Stimulated activated CD8-positive, alpha-beta memory T cell treated with anti-CD3 and anti-CD28 coated beads, Interleukin-12 subunit alpha, Interleukin-12 subunit beta, amount 100 ng/mL, for 1 hour (primary cell): ENCODE measurements at places on chromosomes 5 and 9.
A peak's percentile ranks its signal among the peaks of the same experiment; 100 is the strongest.

DNA sequence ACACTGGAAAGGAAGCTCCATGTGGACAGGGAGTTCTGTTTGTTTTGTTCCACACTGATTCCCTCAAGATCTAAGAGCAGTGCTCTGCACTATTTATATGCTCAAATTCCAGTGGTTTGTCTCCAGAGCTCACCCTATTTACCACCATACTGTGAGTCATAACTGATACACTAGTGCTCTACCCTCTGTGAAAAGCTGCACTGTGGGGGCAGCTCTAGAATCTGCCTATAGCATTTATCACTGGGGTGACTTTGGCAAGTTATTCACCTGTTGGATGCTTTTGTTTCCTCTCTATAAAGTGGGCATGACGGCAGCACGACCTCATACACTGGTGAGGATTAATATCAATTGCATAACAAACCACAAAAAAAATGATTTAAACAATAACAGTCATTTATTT, 307.8 kb downstream of the NR2F1-AS1 start:
- no peak for DNase-seq

GRCh38 chr5:112390327-112390726, 28.8 kb downstream of the EPB41L4A start:
- DNase-seq = no peak

GRCh38 chr5:135605221-135605620, 26.4 kb upstream of the CXCL14 start:
- no peak for DNase-seq

DNA sequence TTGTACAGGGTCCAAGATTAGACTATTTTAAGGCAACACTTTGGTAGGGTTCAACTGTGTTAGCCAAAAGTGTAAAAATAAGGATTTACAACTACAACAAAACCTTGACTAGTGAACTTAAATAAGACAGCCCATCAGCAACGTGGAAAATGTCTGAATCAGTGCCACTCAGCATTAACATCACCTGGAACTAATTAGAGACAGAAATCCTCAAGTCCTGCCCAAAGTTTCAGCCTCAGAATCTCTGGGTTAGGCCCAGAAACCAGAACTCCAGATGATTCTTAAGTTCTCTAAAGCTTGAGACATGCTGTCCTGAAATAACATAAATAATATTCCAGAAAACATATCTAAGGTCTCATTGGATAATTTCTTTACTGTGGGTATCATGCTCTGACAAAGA, 118.6 kb downstream of the SEMA6A start:
- DNase-seq = no peak

- DNase-seq = peak; percentile 2
Observed at GRCh38 chr5:147576646-147577535, 67.0 kb upstream of the DPYSL3 start.

GRCh38 chr9:108002371-108002956, 512.9 kb upstream of the KLF4 start:
- DNase-seq = no peak

- DNase-seq = no peak
Observed at GRCh38 chr5:77444356-77444755, 47.8 kb downstream of the WDR41 start.

DNA sequence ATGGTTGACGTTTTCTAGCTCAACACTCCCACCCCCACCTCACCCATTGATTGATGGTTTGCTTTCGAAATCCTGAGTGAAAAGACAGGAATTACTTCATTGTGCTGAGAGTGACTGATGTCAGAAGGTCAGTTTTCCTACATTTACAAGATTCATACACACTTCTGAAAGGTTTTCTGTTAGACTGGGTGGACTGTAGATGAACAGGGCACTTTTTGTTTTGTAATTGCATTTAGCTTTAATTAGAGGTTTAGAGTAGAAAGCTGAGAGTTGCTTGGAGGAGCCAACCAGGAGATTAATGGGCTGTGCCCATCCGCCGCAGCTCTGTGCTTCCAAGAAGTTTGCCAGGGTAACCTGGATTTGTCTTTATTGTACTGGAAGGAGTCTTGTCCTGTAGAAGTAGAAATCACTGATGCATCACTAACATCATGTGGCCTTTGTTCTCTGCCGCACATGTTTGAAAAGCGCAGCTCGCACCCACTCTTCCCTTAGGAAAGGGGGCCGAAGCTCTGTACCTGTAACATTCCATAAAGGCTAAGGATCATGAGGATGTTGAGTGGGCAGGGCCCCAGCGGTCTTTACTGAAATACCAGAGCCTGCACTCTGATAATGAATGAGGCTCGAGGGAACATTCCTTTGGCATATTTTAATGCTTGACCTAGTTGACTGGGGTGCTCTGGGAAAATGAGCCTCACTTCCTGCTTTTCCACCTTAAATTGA, 267.6 kb upstream of the DMRT1 start:
- no peak for DNase-seq

DNA sequence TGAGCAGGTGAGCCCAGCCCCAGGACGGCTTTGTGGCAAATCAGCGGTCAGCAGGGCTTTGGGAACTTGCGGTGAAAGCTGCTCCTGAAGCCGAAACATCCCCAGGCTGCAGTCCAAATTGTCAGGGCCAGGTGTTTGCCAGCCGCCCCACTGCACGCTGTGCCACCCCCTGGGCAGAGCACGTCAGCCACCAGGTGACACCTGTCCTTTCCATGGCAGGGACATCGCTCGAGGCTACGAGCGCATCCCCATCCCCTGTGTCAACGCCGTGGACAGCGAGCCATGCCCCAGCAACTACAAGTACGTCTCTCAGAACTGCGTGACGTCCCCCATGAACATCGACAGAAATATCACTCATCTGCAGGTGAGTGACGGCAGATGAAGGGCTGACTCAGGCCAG, 64.4 kb upstream of the CACNA1B start:
- DNase-seq = no peak

GRCh38 chr5:108560581-108560980, 178.7 kb upstream of the FBXL17 start:
- no peak for DNase-seq

- no peak for DNase-seq
Observed at GRCh38 chr9:92253656-92254055, 39.8 kb downstream of the IARS1 start.

DNA sequence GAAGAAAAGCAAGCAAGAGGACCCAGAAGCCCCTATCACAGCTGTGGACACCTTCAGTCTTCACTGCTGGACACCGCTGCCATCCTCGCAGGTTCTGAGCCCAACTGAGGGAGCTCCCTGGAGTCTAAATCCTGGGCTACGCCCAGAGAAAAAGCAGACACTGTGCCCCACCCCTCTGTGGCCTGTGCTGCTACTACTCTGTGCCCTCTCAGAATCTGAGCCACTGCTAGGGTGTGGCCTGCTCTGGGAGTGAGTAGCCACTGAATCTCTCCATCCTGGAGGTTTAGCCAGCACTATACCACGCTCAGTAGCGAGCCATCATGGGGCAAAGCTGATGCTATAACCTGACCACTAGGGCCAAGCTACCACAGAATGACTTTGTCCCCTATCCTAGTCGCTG, 338.2 kb downstream of the NPR3 start:
- DNase-seq = no peak

DNA sequence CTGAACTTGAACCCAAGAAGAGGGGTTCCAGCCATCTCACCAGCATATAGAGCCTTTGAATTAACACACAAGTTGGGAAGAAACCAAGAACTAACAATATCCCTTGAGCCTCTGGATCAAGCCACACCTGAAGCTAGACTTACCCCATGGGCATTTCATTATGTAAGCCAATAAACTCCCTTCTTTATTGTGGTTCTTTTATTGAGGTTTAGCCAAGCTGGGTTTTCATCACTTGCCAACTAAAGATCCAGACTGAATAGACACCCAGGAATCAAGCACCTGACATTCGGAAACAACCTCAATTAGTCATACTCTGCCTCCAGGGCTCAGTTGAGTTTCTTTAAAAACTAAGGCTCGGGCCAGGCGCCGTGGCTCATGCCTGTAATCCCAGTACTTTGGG, 226.7 kb downstream of the AGTPBP1 start:
- DNase-seq = no peak

GRCh38 chr9:36214571-36214970, 23.9 kb downstream of the CLTA start:
- DNase-seq = no peak

DNA sequence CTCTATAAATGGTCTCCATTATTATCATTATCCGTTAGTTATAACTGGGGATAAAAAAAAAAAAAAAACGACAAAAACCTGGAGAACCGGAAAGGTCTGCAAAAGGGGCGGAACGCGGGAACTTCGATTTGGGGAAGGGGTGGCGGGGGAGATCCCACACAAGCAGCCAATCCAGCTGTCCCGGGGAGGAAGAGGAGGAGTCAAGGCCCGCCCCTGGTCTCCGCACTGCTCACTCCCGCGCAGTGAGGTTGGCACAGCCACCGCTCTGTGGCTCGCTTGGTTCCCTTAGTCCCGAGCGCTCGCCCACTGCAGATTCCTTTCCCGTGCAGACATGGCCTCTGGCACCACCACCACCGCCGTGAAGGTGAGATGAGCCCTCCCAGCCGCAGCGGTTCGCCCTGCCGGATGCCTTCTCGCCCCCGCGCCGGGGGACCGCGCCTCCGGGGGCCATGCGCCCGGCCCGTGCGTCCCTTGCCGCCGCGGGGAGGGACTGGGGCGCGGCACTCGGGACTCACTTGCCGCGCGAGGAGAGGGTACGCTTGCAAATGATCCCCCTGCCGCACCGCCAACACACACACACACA, at the start of gene MTAP:
MTAP (plus strand) TSS at position 219 of the 583 bp plus-strand sequence; CDS start at position 332, 113 bp downstream.
- DNase-seq = peak; percentile 37

- no peak for DNase-seq
Observed at GRCh38 chr5:136814619-136815378, 449.5 kb upstream of the TRPC7 start.

DNA sequence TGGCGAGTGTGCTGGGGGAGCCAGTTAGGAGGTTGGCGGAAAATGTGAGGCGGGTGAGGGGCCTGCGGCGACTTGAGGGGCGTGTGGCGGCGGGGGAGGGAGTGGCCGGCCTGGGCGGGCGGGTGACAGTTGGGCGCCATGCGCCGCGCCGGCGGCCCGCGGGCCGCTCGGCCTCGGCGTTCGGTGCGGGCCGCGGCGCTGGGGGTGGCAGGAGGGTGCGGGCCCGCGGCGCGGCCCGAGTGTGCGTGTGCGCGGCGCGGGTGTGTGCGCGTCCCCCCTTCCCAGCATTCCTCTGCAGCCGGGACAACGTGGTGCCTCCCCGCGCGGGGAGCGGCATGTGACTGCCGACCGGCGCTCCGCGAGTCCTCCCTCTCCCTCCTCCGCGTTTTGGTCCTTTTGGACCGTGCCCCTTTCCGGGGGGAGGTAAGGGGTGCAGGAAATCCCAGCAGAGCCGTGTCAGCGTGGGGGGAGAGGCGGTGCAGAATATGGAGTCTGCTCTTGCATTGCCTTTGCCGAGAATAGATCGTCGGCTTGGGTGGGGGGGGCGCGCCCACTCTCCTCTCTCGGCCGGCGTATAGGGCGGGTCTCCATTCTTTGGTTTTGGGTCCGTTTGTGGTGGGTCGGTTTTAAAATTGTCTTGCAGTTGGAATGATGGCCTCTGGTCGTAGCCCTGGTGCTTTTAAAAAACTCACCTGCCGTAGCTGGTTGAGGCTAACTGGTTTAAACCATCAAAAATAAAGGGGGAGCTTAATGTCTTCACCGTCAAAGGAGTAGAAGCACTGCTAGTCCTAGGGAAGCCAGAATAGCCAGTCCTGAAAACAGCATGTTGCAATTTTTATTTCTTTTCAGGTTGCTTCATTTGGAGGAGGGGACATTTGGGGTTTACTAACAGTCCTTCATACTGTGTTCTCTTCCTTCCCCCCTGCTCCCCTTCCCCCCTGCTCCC, 2.0 kb downstream of the LARP1 start:
- peak; percentile 40 for DNase-seq

- no peak for DNase-seq
Observed at GRCh38 chr5:1554410-1554967, 30.7 kb upstream of the LPCAT1 start.

- no peak for DNase-seq
Observed at GRCh38 chr9:83422527-83422926, 115.7 kb downstream of the FRMD3 start.

DNA sequence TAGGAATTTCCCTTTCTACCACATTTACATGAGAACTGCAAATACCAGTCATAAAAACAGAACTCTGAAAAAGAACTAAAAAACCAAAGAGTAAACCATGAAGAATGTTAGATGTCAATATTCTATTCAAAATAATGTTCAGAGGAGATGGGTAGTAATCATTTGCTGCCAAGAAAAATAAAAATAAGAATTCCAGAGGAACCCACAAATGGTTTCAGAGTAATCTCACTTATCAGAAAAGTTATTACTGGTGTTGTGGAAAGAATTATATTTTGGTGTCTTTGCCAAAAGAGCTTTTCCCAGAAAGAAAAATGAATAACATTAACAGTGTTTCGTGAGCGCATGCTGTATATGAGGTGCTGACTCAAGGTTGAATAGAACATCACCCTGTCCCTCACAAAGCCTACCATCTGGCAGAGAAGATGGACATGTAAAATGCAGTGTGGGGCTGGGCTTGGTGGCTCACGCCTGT, 35.6 kb downstream of the GPR21 start:
- no peak for DNase-seq

DNA sequence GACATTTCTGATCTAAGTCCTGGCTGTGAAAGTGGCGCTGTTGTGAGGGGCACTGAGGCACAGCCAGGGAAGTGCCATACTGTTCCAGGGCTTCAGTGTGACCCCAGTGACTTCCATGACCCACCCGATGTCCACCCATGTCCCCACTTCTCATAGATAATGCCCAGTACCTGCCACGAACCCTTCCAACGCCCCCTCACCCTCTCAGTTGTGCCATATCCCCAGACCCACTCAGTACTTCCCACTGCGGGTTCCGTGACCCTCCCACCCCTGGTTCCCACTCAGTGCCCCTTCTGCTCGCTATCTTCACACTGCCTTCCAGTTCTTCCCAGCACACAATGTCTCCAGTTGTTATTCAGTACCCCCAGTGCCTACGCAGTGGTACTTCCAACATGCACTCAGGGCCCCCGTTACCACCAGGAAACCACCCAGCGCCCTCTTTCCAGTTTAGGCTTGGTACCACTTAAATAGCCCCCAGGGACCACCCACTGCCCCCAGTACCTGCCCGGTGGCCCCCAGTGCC, 30.7 kb upstream of the PSD2 start:
- no peak for DNase-seq

GRCh38 chr5:150043657-150044328, 42.6 kb downstream of the CSF1R start:
- no peak for DNase-seq

- no peak for DNase-seq
Observed at GRCh38 chr9:89949111-89949510, 344.3 kb downstream of the GADD45G start.

- no peak for DNase-seq
Observed at GRCh38 chr5:111135363-111135762, 43.2 kb downstream of the WDR36 start.

DNA sequence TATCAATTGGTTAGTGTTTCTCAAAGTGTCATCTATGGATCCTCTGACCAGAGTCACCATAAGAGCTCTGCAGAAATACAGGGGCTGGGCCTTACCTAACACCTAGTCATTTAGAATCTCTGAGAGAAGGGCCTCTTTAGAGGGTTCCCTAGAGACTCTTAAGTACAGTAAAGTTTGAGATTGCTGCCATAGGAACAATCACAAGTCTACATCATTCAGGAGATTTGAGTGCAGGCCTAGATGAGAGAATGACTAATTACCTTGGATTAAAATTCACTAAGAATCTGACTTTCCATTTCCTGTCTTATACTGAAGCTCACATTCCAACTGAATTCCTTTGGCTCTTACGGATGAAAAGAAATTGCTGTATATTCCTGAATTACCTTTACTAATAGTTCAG, 182.1 kb upstream of the PTGER4 start:
- no peak for DNase-seq

- no peak for DNase-seq
Observed at GRCh38 chr5:16588434-16589214, 28.2 kb downstream of the RETREG1 start.
